ENCODE measurements at places on chromosomes 2 and 18. TPM values are rescaled to one million over a fixed set of nuclear protein-coding genes. Genes with fewer than 3 reads are reported as not detected.

Gene RBM45
- total RNA-seq, result 27.4 TPM

Gene TMEM169
- 0.26 TPM for total RNA-seq

Gene C1GALT1C1L
- total RNA-seq, result 0.34 TPM

Gene RAD51AP2
- total RNA-seq, result not detected

Gene RFX8
- total RNA-seq, result 10.4 TPM

Gene GTF2A1L
- 0.69 TPM for total RNA-seq

Gene CPS1
- total RNA-seq, result 34.6 TPM

Gene INO80D
- total RNA-seq, result 3.3 TPM

Gene CAPN14
- total RNA-seq, result 0.16 TPM

Gene UGT1A8
- not detected for total RNA-seq

Gene TRIM43
- not detected for total RNA-seq

Gene CCT4
- total RNA-seq, result 115 TPM

Gene VWC2L
- total RNA-seq, result under 0.01 TPM

Gene RBMS1
- 78.7 TPM for total RNA-seq

Gene XIRP2
- total RNA-seq, result under 0.01 TPM

Gene ALK
- total RNA-seq, result 0.16 TPM

Gene RGPD6
- 12.3 TPM for total RNA-seq

Gene ZNF397
- 21.0 TPM for total RNA-seq

Gene ACAA2
- 75.9 TPM for total RNA-seq

Gene TCF7L1
- 2.4 TPM for total RNA-seq

Gene HYCC2
- total RNA-seq, result 7.4 TPM

Gene KIF1A
- under 0.01 TPM for total RNA-seq

Gene C2orf78
- not detected for total RNA-seq

Gene DNAJC5G
- total RNA-seq, result not detected

Gene TEKT4
- not detected for total RNA-seq

Gene ABCG8
- total RNA-seq, result not detected

Gene NETO1
- not detected for total RNA-seq

Gene LCLAT1
- total RNA-seq, result 7.7 TPM

Gene DOK6
- total RNA-seq, result 9.0 TPM

Gene CGREF1
- 0.69 TPM for total RNA-seq

Gene MAB21L4
- not detected for total RNA-seq

Gene TIGD1
- 2.5 TPM for total RNA-seq

Gene TFCP2L1
- not detected for total RNA-seq

Gene CXCR4
- total RNA-seq, result under 0.01 TPM

Gene SPAST
- total RNA-seq, result 20.6 TPM

Gene DLX2
- 0.09 TPM for total RNA-seq

Gene SH2D6
- total RNA-seq, result 0.63 TPM

Gene TUBB8B
- total RNA-seq, result not detected

Gene L3MBTL4
- total RNA-seq, result 0.16 TPM

Gene TMEM198
- total RNA-seq, result 1.3 TPM

Gene NT5C1B
- not detected for total RNA-seq

Gene CASP10
- 4.7 TPM for total RNA-seq

Gene FOXD4L1
- under 0.01 TPM for total RNA-seq

Gene SNORC
- total RNA-seq, result 0.79 TPM

Gene RFTN2
- total RNA-seq, result 3.6 TPM

Gene DES
- 2.4 TPM for total RNA-seq

Gene SKOR2
- not detected for total RNA-seq

Gene CD226
- 0.34 TPM for total RNA-seq

Gene TMEM247
- total RNA-seq, result not detected

Data from bronchial smooth muscle cell (primary cell).